ENCODE measurements at places on chromosomes 3 and 15.
A peak's percentile ranks its signal among the peaks of the same experiment; 100 is the strongest.

GRCh38 chr15:30872341-30872748, 31.4 kb upstream of the FAN1 start:
- no peak for DNase-seq

- no peak for DNase-seq
Observed at GRCh38 chr3:144375088-144375487, 403.5 kb downstream of the DIPK2A start.

- DNase-seq, result no peak
Observed at GRCh38 chr3:38163117-38163840, 2.1 kb upstream of the OXSR1 start.

DNA sequence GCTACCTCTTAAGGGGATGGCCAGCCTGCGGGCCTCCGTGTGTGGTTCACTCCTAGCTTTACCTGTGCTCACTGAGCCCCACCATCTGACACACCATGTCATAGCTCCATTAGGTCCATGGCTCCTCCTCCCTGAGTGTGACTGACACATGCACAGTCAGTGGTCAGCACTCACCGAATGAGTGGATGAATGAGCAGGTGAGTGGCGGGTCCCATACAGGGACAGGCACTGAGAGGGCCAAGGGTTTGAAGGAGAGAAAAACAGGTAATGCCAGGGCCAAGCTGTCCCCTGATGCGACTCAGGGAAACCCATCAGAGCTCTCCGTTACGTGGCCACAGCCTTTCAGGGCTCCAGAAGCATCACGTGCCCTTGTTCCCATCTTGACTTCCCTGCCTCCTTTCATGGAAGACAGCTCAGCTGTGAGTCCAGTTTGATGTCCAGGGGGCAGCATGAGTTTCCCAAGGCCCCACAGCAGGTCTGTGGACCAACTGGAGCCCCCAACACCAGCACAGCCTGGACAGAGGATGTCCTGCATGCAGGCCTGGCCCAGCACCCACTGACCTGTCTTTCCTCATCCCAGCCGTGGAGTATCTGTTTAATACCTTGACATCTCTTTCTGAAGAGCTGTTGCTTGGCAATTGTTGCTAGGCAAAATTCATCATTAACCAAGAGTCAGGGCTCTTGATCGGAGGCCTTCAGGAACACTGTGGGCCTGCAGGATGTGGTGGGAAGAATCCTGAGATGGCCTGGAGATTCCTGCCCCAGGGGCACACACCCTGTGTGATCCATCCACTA, 84.4 kb downstream of the PLXNA1 start:
- no peak for DNase-seq

DNA sequence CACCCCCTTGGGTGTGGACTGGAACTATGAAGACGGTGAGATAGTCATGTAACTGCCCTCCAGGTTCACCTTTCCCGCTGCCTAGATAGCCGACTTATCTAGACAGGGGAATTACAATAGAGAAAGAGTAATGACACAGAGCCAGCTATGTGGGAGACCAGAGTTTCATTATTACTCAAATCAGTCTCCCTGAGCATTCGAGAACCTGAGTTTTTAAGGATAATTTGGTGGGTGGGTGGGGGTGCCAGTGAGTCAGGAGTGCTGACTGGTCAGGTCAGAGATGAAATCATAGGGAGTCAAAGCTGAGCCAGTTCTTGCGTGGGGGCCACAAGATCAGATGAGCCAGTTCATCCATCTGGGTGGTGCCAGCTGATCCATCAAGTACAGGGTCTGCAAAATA, 19.7 kb upstream of the DNAJC19 start:
- no peak for DNase-seq

GRCh38 chr3:107675233-107675900, 152.6 kb downstream of the BBX start:
- DNase-seq, result no peak

DNA sequence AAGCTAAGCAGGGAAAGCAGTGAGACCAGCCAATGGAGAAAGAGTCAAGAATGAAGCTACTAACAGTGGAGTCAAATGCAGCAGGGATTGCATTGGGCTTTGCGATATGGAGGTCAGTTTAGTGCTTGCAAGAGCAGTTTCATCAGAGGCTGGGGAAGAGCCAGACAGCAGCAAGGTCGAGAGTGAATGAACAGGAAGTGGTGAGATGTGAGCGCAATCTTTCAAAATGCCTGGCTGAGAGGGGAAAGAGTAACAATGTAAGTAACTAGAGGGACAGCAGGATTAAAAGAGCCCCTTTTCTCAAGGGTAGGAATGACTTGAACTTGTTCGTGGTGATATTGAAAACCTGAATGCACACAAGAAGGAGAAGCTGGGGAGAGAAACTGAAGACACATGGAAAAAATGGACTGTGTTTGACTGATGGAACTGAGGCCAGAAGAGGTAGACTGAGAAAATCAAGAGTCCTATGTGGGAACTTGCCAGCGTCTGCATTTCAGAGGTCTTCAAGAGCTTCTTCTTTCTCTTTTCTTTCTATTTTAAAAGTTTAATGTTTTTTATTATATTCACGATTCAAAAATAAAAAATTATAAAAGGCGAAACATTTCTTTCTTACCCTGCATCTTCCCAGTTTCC, 30.6 kb upstream of the GPR160 start:
- peak; percentile 49 for DNase-seq

- DNase-seq, result no peak
Observed at GRCh38 chr3:109825971-109826810, 488.8 kb upstream of the DPPA4 start.

DNA sequence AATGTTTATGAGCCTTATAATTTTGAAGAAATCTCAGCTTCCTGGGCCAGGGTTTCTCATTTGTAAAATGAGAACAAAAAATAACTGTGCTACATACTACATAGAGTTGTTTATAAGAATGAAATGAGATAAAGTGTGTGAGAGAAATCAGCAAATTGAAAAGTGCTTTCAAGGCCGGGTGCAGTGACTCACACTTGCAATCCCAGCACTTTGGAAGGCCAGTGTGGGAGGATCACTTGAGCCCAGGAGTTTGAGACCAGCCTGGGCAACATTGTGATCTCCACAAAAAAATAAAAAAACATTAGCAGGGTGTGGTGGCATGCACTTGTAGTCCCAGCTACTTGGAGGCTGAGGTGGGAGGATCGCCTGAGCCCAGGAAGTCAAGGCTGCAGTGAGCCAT, 22.4 kb downstream of the FOXB1 start:
- DNase-seq, result no peak

DNA sequence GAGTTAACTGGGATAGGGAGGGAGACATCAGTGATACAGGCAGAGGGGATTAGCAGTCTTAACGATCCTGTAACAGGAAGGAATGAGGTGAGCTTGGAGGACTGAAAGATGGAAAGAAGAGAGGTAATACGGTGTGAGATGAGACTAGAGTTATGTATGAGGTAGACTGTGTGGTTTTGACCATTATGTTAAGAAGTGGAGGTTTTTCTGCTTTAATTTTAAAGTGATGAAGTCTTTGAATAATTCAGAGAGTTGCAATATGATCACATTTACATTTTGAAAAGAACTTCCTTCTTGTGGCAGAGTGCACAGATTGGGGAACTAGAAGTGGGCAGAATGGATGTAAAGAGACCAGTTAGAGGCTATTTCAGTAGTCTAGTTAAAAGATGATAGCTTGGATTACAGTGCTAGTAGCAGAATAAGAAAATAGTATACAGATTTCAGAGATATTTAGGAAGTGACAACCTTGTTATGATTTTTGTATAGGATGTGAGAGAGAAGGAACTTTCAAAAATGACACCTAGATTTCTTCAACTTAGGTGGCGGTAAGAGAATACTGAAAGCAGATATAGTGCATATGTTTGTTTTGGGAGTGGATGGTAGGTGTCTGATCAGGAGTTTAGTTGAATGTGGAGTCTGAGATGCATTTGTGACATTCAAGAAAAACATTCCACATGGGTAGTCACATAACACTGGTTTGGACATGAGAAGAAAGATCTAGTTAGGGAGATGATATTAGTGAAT, 40.5 kb downstream of the STT3B start:
- DNase-seq, result no peak

DNA sequence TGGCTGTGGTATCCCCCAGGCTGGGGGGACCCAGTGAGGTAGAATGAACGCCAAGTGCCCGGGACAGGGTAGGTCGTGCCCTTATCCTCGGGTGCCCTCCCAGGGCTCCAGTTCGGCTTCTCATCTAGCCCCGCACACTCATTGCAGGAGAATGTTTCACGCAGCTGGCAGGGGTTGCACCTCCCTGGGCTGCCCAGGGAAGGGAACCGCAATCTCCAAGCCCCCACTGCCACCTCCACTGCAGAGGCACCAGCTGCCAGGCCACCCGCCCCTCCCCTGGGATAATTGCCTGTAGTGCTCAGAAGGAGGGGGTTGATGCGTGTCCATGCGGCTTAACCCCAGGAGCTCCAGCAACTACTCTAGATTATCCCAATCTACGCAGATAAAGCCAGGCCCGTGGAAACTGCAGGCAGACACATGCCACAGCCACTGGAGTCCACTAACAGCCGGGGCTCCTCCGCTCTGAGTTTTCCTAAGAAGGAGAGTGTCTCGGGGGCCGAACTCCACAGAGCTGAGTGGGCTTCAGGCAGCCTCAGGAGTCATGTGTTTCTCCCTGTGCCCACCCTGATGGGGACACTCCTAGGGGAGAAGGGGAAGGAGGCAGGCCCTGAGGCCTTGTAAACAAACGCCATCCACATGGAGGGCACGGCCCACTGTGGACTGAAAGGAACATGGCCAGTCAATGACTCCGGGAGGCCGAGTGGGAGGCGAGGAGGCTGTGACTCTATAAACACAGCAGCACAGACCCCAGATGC, 137.2 kb upstream of the IQSEC1 start:
- no peak for DNase-seq

GRCh38 chr3:62631488-62631887, 243.7 kb downstream of the CADPS start:
- no peak for DNase-seq

- DNase-seq, result no peak
Observed at GRCh38 chr3:70244422-70244821, 68.0 kb downstream of the MDFIC2 start.

DNA sequence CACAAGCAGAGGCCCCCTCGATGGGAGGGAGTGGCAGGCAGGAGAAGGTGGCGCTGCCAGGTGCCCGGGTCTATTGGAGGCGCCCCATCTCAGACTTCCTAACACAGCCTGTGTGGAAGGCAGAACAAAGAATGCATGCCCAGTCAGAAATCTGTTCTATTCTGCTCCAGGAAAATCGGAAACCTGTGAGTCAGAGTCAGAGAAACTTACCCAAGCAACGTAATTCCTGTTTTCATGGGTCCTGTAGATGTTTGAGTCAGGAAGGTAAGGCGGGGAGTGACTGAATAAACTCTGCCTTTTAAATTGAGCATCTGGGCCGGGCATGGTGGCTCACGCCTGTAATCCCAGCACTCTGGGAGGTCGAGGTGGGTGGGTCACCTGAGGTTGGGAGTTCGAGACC, 13.7 kb downstream of the MAP6D1 start:
- DNase-seq, result no peak

DNA sequence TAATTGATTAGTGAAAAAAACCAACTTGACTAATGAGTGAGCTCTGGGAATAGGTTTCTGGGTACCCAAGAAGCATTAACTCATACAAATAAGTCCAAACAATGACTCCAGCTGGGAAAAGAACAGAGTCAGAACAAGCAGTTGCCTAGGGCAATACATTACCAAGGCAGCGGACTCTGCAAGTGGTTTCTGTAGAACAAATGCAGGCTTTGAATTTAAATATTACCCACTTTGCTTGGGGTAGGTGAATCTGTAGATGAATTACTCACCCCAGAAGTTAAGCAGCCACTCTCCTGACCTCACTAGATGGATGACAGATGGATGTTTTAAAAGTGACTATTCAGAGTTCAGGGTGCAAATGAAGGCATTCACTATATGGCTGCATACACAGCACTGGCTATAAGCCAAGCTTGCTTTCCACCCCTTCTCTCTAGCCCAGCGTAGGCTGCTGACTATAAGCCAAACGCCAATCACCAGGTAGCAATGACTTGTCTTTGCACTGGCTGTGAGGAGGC, 73.1 kb upstream of the BHLHE40 start:
- peak; percentile 10 for DNase-seq

DNA sequence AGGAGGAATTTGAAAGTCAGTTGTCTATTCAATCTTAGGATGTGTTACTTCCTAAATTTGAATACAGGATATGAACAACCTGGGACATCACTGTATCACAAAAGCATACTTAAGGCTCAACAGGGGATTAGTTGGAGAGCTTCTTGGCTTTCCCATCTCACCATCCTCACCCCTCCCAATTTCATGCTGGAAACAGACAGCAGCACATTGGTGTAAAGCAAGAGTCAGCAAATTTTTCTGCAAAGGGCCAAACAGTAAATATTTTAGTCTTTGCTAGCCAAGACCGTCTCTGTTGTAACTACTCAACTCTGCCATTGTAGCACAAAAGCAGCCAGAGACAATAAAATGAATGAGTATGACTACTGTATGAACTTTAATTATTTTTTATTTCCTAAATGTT, 94.9 kb downstream of the ERC2 start:
- no peak for DNase-seq

- DNase-seq, result no peak
Observed at GRCh38 chr3:35773417-35773816, 134.1 kb downstream of the ARPP21 start.

DNA sequence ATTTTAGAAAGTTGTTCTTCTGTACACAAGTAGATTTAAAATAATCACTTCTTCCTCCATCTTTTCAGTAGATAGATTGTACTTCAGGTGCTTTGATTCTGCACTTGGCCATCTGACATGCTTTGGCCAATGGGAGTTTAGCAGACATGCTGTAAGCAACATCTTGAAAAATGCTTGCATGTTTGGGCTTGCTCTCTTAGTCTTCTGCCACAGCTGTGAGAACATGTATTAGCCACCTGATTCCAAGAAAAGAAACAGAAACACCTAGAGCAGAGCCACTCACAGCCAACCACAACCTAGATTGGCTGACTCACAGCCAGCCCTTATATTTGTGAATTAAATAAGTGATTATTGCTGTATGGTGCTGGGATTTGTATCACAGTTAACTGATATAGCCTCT, 70.2 kb upstream of the GADL1 start:
- DNase-seq, result no peak

GRCh38 chr3:95815828-95816227, 998.6 kb upstream of the EPHA6 start:
- DNase-seq, result no peak

GRCh38 chr3:113431811-113432210, 9.5 kb downstream of the CFAP44 start:
- no peak for DNase-seq

- DNase-seq, result no peak
Observed at GRCh38 chr15:51736069-51736468, 1.4 kb downstream of the LYSMD2 start.

DNA sequence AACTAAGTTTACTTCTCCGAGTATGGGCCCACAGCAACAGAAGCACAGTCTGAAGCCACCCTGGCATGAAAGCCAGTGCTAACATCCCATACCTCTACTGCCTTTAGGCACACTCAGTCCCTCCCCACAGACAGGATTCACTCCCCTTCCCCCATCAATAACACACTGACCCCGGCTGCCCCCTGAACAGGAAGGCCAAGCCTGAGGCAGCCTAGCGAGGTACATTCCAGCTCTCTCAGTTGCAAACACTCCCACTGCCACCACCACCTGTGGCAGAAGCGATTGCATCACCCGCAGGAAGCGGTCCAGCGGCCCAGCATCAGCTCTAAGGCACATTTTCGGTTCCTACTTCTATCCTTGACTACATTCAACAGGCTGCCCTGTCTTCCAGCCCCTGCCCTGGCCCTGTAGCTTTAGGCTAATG, 7.0 kb upstream of the BMF start:
- peak; percentile 41 for DNase-seq

GRCh38 chr3:161423911-161424522, 52.7 kb upstream of the SPTSSB start:
- peak; percentile 22 for DNase-seq

All from CD4-positive, alpha-beta T cell treated with Interleukin-6 at 100 ng/mL for 8 hours (primary cell).